ENCODE measurements at places on chromosomes 4 and X.
A peak's percentile ranks its signal among the peaks of the same experiment; 100 is the strongest.

GRCh38 chr4:168367065-168367464, 48.5 kb upstream of the DDX60 start:
- no peak for DNase-seq

GRCh38 chr4:57971261-57971660, 861.1 kb upstream of the IGFBP7 start:
- DNase-seq: no peak

DNA sequence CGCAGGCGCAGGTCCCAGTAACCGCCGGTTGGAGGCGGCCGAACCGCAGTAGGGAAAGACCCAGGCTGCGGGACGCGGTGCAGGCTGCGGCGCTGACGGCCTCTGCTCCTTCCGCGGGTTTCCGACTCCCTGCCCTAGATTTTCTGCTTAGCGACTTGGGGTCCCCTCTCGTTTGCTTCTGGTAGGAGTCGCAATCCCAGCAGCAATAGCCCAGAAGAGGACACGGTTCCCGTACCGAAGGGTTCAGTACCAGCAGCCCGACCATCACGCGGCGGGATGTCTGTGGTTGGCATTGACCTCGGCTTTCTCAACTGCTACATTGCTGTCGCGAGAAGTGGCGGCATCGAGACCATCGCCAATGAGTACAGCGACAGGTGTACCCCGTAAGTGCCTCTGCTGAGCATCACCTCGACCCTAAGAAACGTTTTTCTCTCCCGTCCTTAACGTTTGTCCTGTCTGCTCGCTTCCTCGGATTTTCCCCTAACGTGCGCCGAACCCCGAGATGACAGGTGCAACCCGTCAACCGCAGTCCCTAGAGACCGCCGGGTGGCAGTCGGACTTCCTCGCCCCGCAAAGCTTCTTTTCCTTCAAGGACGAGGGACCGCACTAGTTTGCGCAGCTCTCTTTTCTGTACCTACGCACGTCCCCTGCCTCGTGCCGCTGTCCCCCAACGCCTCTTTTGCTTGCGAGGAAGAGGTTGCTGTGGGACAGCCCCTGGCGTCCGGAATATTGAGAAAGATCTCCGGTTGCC, at the start of gene HSPA4L:
TSS of gene HSPA4L (plus strand) at position 48 of the 751 bp plus-strand sequence. CDS start at position 277, 229 bp downstream.
- DNase-seq: peak; percentile 45

GRCh38 chr4:7461230-7461629, 26.5 kb upstream of the PSAPL1 start:
- no peak for DNase-seq

GRCh38 chr4:176794651-176795050, 1.9 kb upstream of the VEGFC start:
- DNase-seq: no peak

DNA sequence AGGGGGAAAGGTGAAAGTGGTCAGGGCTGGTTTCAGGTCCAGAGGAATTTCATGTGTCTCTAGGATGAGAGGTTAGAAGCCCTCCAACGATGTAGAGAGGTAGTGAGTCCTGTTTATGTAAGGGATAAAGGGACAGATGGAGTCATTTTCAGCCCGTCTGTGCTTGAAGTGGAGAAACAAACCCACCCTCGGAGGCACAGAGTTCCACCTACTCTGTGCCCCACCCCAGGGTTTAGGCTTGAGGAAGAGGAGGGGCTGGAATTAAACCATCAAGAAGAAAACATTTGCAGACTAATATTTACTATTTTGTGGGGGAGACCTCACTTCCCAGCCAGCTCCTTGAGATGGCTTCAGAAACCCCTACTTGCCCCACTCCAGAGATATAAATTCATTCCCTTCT, 868 bp upstream of the GNL3L start:
- no peak for DNase-seq

- peak; percentile 71 for DNase-seq
These were observed 96.8 kb upstream of the FAT1 start for GRCh38 chr4:186820391-186820891.

All from left colon (tissue), 2 donors.